Adrenal gland (tissue), 19 donors: ENCODE measurements at places on chromosomes 7 and 10.

GRCh38 chr10:34223658-34224057 is 591.4 kb downstream of the PARD3 start:
- DNase-seq, result no peak

GRCh38 chr7:126690848-126691751 is 561.6 kb downstream of the GRM8 start:
- DNase-seq, result no peak

DNA sequence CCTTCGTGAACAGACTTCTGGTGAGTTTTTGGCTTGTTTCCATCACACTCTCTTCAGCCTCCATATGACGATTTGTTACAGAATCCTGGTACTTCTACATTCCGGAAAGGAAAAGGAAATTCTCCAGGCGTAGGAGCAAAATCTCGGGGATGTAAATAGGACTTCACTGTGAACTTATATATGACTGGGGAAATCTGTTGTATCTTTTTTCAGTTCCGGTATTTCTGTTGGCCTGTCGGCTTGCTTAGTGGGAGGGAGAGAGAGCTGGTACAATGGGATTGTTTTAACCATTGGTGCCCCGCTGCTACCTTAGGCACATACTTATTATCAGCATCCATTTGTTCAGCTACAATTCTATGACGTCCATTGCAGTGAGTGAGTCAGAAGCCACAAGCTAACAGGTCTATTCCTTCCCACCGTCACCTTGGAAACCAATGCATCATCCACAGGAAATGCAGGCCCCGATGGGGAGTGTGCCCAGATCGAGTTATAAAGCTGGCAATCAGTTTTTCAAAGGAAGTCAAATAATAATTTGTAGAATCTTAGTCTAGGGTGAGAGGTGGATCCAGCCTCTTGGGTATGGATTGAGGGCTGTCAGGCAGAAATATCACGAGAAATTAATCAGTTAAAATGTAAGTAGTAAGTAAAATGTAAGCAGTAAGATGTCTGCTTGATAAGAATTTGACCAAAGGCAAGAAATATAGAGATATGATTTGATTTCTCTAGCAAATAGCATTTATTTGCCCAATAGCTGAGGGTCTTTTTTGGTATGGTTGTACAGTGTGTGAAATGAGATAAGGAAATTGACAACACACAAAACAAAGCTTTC is 92.0 kb upstream of the MKLN1 start:
- DNase-seq, result peak; percentile 52

DNA sequence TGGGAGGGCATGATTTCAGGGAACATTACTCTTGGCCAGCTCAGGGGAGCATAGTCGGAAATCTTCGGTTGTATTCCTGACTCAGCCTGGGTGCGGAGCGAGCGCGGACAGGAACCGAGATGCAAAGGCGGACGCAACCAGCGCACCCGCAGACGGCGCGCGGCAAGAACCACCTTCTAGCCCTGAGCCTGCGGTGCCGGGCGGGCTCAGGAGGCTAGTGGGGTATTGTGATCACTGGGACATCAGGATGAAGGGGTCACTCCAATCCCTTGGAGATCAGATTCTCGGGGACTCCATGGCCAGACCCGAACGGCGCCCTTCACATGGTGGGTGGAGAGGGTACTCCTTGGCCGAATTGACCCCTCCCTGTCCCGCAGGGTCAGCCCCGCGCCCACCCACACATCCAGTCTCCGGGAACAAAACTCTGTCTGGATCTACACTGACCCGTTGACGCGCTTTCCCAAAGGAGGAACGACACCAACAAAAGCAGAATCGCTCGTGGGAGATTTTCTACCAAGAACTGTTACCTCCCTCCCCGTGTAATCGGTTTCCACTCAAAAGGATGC is 730.5 kb downstream of the ZWINT start:
- DNase-seq, result peak; percentile 67

- no peak for DNase-seq
Measured at GRCh38 chr10:107611115-107611514, 446.6 kb upstream of the SORCS1 start.

DNA sequence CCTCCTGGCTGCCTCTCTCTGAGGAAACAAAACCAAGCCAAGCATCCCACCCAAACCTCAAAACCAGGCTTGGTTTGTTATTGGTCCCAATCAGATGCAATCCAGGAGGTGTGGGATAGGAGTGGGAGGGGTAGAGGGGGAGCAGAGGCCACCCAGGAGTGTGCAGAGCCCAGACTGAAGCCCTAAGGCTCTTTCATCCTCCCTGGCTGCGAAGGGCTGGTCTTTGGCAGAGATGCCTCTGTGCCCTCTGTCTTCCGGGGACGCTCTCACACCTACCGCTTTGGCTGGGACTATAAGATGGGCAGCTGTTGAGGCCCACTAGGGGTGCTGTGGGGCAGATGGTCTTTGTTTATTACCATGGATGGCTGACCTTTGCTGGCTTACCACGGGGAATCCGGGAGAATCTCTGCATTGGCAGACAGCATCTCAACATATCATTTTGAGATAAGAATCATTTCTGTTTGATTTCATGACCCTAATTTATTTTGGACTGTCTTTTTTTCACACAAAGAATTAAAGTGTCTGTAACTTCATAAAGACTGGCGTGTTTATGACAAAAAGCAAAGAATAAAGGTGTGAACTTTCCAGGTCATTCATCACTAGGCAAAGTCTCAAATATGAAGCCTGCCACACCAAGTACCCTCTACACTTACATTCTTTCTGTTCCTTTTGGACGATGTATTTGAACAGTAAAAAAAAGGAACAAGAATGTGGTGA is 6.5 kb upstream of the DENND2A start:
- no peak for DNase-seq

DNA sequence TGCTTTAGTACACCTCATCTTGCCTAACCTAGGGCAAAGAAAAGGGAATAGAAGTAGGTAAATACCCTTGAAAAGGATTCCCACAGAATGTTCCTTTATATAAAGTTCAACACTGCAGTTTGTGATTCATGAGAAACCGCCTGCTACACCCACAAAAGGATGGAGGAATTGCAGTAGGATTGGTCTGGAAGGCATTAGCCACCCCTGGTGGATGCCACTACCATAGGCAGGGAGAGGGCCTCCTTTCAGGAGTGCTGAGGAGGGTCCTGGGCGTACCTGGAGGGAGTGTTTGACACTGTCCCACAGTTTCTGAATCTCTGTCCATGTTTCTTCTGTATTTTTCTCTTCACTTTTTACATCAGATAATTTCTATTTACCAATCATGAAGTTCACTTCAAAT is 221.8 kb upstream of the TMEM72 start:
- DNase-seq, result no peak

GRCh38 chr7:133165001-133165400 is 83.1 kb upstream of the CHCHD3 start:
- no peak for DNase-seq

- DNase-seq, result no peak
Measured at GRCh38 chr10:86044029-86044428, 322.6 kb downstream of the GRID1 start.

DNA sequence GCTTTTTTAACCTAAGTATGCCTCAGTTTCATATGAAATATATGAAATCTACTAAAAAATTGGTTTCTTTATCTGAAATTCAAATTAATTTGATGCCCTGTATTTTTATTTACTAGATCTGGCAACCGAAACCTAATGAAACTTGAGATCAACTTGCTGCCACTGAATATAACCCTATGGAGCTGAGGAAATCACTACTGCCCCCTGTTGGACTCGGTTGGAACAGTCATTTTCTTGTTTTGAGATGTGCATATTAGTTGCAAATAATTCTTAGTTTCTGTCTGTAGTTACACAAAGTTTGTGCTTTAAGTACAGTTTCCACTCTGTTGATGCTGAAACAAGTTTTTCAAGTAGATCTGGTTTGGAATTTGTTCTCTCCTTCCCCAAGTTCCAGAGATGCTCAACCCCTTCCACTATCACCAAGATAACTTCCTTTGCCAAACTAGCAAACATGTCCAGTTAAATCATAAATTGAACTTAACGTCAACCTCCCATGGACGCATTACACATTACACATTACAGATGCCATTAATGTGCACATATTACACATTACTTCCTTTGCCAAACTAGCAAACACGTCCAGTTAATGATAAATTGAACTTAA is 22.2 kb upstream of the EXOC4 start:
- peak; percentile 79 for DNase-seq

GRCh38 chr10:30454744-30455510 is 20.9 kb downstream of the MAP3K8 start:
- no peak for DNase-seq

DNA sequence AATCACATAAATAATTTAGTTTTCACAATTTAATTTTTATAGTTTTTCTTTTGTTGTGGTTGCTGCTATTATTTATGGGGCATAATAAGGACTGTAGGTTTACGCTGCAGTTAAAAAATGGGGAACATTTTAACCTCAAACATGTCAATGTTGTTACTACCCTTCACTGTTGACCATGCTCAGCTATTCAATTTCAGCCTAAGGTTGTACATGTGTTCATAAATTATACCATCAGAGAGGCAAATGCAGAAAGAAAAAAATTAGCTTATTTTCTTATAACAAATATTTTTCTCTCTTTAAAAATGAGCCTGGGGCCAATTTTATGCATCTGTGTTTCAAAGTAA is 110.1 kb upstream of the PITRM1 start:
- no peak for DNase-seq

DNA sequence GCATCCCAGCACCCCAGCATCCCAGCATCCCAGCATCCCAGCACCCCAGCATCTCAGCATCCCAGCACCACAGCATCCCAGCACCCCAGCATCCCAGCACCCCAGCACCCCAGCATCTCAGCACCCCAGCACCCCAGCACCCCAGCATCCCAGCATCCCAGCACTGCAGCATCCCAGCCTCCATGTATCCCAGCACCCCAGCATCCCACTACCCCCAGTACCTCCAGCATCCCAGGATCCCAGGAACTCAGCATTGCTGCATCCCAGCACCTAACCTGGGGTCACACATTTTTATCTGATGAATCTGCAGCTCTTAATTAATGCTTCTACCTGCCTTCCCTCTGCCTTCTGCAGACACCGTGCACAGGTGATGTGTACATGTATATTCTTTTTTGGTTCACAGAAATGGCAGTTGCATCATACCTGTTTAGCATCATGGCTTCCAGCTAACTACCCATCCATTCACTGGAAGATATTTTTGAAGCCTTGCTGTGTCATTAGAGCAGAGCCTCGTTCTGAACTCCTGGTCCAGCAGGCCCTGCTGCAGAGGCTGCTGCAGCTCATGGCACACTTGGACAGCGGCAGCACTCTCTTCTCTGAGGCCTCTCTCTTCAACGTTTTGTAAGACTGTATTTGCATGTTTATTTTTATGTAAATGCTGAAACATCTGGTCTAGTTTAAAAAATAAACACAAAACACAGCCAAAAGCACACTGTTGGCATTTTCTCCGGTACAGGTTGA is 4.6 kb upstream of the CFAP46 start:
- no peak for DNase-seq

DNA sequence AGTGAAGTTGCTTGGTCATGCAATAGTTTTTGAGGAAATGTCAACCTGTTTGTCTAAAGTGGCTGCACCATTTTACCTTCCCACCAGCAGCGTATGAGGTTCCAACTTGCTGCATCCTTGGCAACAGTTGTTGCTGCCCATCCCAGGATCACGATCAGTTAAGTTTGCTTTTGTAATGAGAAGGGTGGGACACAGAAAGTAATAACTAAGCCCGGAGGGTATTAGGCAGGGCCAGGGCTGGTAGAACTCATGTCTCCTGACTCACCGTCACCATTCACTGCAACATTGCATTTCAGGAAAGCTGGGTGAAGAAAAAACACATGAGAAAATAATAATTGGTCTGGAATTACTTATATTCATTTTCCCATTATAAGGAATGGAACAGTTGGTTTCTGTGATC is 25.4 kb downstream of the CELF2 start:
- no peak for DNase-seq

DNA sequence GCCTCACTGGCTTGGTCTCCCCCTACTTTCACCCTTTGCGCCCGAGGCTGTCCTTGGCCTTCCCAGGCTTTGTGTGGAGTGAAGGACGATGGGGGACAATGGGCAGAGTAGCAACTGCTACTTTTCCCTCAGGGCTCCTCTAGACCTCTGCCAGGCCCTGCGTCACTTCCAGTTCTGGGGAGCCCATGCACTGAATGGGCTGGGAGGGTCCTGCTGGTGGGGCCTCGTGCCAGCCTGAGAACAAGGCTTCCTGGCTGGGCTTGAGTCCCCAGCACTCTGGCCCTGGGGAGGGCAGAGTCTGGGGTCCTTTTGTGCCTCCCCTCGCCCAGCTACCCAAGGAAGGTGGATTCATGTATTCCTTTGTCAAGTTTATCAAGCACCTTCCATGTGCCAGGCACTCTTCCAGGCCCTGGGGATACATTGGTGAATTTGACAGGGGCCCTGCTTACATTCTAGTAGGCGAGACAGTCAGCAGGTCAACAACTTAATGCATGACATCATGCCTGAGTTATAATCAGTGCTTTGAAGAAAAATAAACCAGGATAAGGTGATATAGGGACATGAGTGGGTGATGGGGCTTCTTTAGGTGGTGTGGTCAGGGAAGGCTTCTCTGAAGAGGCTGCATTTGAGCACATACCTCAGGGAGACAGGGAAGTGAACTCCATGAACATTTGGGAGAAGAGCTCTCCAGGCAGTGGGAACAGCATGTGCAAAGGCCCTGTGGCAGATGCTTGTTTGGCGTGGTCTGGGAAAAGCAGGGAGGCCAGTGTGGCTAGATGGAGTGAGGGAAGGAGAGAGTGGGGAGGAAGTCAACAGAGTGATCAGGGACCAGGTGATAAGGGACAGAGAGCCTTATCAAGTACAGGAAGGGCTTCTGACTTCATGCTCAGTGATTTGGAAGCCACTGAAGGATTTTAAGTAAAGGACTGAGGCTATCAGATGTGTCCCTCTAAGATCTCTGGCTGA is 14.1 kb downstream of the ZMIZ1 start:
- no peak for DNase-seq

DNA sequence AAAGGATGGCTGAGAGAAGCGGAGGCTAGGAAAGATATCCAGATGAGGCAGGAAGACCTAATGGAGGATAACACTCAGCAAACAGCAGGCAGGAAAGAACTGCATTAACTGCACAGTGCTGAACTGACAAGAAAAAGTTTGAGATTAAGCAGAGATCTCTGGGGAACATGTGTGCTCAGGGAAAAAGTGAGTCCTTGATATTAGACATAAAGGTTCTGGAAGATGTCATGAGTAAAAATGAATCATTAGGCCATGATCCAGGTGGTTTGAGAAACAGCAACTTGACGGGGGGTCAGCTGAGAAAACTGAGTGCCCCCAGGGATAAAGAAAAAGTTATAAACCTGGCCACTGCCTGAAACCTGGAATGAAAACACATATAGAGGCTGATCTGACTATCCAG is 27.3 kb upstream of the ANK3 start:
- DNase-seq, result no peak

DNA sequence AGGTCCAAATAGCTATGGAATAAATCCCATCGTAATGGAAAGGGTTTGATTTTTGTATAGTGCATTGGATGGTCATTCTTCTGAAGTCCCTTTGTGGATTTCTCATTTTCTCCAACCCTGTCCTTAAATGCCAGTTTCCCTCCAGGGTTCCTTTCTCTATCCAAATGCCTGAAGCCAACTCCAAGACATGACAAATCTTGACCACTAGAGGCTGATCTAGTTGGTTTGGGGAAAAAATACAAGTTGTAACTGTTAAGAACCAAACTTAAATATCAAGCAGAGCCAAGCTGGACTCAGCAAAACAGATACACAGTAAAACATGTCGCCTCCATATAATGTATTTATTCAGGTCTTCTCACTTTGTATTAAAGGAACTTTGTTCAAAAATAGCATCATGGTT is 28.7 kb downstream of the FRMD4A start:
- no peak for DNase-seq

GRCh38 chr10:77282163-77282562 is 355.4 kb downstream of the KCNMA1 start:
- DNase-seq, result no peak

GRCh38 chr10:92880233-92880861 is 32.0 kb downstream of the EXOC6 start:
- DNase-seq, result peak; percentile 32

GRCh38 chr7:94266238-94266644 is 128.5 kb upstream of the COL1A2 start:
- DNase-seq, result peak; percentile 15
